ENCODE measurements at places on chromosomes 11 and 22.

DNA sequence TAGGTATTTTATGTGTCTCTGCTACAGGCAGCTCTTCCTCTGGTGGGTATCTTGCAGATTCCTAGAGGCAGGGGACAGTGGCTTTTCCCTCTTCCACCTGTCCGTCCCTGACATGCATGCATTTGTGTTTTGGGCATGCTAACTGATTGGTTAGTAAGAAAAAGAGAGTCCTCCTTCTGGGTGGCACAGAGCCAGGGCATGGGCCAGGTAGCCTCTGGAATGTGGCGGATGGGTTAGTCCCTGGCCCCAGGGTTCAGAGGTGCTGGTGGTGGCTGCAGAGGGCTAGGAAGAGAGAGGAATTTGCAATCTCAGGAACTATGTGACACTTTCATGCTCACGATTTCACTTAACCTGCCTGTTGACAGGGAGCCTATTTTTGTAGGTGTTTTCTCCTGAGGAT lies 5.8 kb upstream of the MS4A15 start:
- DNase-seq: no peak

- no peak for DNase-seq
These were observed 49.4 kb upstream of the RAB1B start for GRCh38 chr11:66218846-66219620.

DNA sequence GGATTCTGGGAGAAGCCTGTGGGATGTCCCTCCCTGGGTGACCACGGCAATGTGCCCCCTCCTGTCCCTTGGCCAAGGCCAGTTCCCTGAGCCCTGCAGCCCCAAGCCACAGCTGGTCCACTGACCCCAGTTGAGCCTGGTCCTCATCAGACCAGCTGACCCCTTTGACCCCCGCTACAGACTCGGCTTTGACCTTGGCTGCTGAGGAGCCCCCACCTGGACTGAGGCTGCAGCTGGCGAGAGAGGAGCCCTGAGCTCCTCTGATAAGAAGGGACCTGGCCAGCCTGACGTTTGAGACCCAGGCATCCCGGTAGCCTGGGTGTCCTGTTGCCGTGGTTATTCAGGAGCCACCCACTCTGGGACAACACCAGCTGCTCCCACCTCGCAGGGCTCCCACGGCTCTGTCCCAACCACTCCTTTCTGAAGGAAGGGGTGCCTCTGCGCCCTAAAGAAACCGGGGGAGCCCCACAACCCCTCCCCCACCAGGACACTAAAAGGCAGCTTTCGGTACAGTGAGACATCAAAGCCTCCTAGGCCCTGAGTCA lies 3.0 kb downstream of the ASCL2 start:
- no peak for DNase-seq

GRCh38 chr22:39518996-39519680 lies 1.2 kb upstream of the ATF4 start:
- DNase-seq: no peak

- DNase-seq: no peak
These were observed 1.4 kb upstream of the AP5B1 start for GRCh38 chr11:65781962-65782815.

DNA sequence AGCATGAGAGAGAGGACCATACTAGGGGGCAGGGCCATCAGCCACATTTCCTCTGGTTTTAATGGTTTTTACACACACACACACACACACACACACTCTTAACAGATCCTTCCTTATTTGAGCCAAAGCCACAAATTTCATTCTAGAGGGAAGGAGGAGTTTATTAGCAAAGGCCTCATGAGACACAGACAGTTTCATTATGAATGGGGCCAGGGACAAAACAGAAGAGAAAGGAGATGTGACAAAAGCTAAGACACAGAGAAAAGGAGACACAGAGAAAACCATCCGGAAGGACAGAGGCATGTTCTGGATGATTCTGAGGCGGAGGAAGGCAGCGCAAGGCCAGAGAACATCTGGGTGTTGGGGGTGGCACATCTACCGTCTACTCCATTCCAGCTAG lies 32.2 kb upstream of the ARFGAP3 start:
- DNase-seq: no peak
